ENCODE measurements at places on chromosomes 6 and 20.

- DNase-seq = no peak
These were observed 107.2 kb downstream of the MMS22L start for GRCh38 chr6:97175806-97176205.

DNA sequence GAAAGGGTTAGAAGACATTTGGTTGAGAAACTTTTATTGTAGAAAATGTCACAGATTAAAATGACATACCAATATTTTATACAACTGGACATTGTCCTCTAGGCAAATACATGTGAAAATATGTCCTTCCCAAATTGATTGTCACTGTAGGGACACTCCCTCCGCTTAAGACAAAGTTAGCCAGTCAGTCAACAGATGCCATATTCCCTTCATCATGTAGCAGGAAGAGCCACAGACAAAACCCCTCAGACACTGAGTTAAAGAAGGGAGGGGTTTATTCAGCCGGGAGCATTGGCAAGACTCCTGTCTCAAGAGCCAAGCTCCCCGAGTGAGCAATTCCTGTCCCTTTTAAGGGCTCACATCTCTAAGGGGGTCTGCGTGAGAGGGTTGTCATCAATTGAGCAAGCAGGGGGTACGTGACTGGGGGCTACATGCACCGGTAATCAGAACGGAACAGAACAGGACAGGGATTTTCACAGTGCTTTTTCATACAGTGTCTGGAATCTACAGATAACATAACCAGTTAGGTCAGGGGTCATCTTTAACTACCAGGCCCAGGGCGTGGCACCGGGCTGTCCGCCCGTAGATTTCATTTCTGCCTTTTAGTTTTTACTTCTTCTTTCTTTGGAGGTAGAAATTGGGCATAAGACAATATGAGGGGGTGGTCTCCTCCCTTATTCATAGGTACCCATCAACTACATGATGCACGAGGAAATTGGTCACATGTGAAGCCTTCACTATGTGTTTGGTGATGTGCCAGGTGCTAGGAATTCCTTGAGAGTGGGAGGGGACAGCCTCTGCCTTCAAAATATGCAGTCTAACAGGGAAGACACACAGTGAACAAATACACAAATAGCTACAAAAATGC is 155.7 kb upstream of the CDYL start:
- no peak for DNase-seq

GRCh38 chr20:21510414-21511384 is 3.2 kb downstream of the NKX2-2 start:
- no peak for DNase-seq

GRCh38 chr6:145020114-145020513 is 715.2 kb downstream of the EPM2A start:
- DNase-seq = no peak

- DNase-seq = peak; percentile 28
These were observed 631 bp downstream of the PLCB1 start for GRCh38 chr20:8132484-8133309.

DNA sequence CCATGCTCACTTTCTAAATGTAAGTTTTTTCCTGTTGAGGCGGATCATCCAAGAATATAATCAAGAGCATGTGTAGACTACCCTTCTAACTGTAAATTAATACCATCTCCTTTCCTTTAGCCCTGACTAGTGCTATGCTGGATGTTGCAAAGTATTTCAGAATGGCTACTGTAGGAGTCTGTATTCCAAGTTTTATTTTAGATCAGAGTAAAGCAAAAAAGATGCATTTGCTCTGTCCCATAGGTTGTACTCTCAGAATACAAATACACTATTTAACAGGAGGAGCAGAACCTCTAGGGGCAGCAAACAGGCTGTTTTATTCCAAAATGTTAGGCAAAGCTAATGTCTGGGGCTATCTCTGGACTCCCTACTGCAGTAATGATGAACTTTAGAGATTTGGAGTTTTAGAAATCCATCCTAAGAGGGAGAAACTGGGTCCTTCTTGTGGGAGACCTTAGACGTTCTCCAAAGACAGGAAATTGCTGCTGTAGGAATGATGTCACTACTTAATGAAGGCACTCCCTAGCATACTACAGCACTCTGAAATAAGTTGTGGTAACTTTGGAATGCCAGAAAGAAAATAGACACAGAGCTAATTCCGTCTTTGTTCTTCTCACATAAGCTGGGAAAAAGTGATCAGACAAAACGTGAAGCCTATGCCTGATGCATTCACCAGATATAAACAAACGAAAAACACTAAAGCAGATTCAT is 392.4 kb upstream of the HS3ST5 start:
- DNase-seq = no peak

- no peak for DNase-seq
These were observed 792 bp upstream of the MICA start for GRCh38 chr6:31402324-31403282.

- no peak for DNase-seq
These were observed 28.1 kb downstream of the PYGB start for GRCh38 chr20:25275813-25276532.

Data from inflammatory macrophage (primary cell).